Activated naive CD4-positive, alpha-beta T cell treated with anti-CD3 and anti-CD28 coated beads, Interleukin-2, amount 10 ng/mL, durations not matched to agents 7 days and 5 days (primary cell): ENCODE measurements at places on chromosomes 2 and 18.

DNA sequence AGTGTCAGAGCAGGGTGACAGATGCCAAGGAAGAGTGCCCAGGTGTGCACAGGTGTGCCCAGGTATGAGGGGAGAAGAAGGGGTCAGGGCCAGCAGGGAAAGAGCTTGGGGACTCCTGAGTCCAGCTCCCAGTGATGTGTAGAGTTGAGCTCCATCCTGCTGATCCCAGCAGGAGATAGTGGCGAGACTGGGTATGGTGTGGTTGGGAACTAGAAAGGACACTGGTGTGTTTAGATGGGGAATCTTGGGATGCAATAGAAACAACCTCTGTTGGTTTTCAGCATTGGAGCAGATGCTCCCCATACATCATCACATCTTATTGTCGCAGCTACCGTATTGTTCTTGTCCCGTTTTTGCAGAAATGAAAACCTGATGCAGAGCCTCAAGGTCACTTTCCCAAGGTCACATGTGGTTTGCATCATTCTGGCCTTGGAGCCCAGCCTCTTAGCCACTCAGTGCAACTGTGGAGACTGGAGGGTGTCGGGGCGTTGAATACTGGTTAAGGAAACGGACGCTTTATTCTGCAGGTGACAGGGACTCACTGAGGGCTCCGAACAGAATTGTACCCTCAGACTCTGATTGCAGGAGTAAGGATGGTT is 166.7 kb downstream of the AGAP1 start:
- DNase-seq: no peak

- no peak for DNase-seq
Observed at GRCh38 chr2:148739454-148740105, 95.0 kb downstream of the EPC2 start.

DNA sequence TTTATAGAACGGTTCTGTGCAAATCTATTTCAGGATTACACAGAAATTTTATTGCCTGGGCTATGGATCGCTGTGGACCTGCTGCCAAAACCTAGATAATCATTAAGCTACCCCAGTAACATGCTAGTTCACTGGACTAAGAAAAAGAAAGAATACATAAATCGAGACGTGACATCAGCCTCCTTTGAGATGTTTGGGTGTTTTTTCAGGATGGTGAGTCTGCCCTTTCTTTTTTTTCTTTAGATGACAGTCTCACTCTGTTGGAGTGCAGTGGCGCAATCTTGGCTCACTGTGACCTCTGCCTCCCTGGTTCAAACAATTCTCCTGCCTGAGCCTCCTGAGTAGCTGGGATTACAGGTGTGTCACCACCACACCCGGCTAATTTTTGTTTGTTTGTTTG is 52.0 kb downstream of the FHOD3 start:
- DNase-seq: no peak

GRCh38 chr18:63240531-63241316 is 78.8 kb downstream of the BCL2 start:
- DNase-seq: no peak

DNA sequence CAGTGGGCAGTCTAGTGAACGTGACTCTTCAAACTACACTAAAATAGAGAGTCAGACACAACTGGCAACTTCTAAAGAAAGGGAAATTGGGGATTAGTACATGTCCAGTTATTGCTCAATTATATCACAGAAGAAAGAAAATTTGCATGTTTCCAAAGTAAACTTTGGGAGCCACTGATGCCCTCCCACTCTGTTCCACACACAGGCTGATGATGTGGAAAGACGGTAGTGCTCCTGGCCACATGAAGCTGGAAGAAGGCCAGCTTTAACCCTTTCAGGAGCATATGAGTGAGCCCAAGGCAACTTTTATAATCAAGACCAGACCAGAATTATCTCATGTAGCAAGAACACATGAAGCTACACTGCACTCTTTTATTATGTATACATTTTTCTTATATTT is 141.0 kb downstream of the NR4A2 start:
- DNase-seq: no peak

GRCh38 chr18:3402982-3403451 is 47.0 kb upstream of the TGIF1 start:
- DNase-seq: no peak

GRCh38 chr2:134445985-134446382 is 192.1 kb downstream of the MGAT5 start:
- no peak for DNase-seq

- DNase-seq: no peak
Observed at GRCh38 chr2:165810418-165810817, 16.4 kb upstream of the GALNT3 start.

DNA sequence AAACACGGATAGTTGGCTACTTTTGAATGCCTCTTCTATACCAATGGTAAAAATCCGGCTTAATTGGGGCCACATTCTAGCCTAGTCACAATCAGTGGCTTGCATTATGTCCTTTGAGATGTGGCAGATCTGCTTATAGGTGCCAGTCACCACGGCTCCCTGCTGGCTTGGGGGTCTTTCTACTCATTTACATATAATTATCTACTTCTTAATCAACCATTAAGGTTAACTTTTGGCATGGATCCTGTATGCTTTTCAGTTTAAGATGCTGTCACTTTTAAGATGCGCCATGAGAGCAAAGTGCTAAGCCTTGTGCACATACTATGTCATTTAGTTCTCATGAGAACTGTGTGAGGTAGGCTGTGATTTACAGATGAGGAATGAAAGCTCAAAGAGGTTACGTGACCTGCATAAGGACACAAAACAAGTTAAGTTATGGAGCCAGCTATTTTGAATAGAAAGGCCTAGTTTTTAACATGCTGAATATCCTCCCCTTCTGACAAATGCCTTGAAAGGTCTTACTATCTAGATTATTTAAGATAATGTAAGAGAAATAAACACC is 4.1 kb downstream of the NEDD4L start:
- DNase-seq: no peak

DNA sequence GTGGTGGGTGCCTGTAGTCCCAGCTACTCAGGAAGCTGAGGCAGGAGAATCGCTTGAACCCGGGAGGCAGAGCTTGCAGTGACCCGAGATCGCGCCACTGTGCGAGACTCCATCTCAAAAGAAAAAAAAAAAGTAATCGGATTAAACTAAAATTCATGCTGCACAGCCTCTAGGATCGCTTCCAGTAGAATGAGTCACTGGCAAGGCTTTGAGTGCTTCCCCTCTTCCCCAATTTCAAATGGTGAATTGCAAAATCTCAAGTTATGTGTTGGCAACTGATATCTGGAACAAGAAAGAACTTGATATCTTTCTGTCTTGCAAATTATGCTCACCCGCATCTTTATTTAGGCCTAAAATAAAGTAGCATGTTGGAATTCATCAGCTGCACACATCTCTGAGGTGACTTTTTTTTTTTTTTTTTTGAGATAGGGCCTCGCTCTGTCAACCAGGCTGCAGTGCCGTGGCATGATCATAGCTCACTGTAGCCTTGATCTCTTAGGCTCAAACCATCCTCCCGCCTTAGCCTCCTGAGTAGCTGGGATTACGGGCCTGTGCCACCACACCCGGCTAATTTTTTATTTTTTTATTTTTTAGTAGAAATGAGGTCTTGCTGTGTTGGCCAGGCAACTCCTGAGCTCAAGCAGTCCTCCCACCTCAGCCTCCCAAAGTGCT is 12.7 kb downstream of the TTC39C start:
- DNase-seq: no peak

GRCh38 chr18:11176481-11176881 is 27.1 kb upstream of the PIEZO2 start:
- DNase-seq: no peak

- no peak for DNase-seq
Observed at GRCh38 chr2:164890544-164890943, 48.9 kb upstream of the COBLL1 start.

- DNase-seq: peak; percentile 67
Observed at GRCh38 chr18:11518788-11519685, 90.4 kb upstream of the SLC35G4 start.
